HL-60 (cell line): ENCODE measurements at places on chromosomes 7 and 10.

- no peak for DNase-seq
Observed at GRCh38 chr10:96309628-96310320, 5.5 kb downstream of the DNTT start.

- peak; percentile 57 for DNase-seq
Observed at GRCh38 chr10:6843894-6844650, 264.0 kb upstream of the PRKCQ start.

- DNase-seq = no peak
Observed at GRCh38 chr10:103480521-103480920, 1.5 kb upstream of the CALHM3 start.

DNA sequence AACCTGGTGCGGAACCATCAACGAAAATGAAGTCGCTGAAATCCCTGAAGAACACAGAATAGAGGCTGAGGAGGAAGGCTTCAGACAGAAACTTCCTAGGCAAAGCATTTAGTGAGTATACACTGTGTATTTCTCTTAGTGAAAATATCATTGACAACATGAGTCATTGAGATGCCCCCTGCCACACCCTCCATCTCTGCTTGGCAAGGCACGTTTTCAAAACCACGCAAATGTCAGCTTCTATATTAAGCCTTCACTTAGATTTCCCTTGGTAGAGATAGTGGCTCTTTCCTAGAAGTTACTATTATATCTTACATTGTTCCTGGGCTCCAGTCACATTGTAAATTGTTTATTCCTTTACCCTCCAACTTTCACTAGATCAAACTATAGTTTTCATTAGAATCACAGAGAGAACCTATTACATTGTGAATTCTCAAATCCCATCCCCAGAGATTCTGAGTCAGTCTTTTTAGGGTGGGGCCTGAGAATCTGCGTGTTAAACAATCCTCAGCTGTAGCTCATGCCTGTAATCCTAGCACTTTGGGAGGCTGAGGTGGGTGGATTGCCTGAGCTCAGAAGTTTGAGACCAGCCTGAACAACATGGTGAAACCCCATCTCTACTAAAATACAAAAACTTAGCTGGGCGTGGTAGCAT, 4.6 kb upstream of the SKAP2 start:
- no peak for DNase-seq

DNA sequence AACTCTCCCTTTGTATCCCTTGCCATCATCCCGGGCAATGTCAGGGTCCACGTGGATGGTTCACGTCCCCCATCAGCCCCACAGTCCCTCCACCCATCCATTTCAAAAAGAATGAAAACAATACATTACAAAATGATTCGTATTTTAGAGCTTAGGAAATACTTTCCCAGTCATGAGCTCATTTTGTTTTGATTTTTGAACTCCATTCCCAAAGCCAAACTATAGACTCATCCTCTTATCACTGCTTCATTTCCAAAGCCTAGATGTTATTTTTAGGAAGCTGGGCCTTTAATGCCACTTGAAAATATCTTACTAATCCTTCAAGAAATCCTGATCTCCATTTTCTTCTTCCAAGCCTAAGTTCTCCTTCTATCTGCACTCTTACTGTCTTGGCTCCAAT, 72.1 kb downstream of the WNT2 start:
- DNase-seq = no peak
